ENCODE measurements at places on chromosomes 7 and 10. TPM values are rescaled to one million over a fixed set of nuclear protein-coding genes. Genes with fewer than 3 reads are reported as not detected.
A peak's percentile ranks its signal among the peaks of the same experiment; 100 is the strongest.

DNA sequence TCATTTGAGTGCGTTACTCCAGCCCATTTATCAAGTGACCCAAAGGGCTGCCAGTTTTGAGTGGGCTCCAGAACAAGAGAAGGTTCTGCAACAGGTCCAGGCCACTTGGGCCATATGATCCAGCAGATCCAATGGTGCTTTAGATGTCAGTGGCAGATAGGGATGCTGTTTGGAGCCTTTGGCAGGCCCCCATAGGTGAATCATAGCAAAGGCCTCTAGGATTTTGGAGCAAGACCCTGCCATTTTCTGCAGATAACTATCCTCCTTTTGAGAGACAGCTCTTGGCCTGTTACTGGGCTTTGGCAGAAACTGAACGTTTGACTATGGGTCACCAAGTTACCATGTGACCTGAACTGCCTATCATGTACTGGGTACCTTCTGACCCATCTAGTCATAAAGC, 358.8 kb upstream of the SEMA3C start:
- no peaks in the 10 kb centered on the region for H3K27me3 ChIP-seq
- DNase-seq: no peak
- no peak overlapping the region for H3K27ac ChIP-seq
- H3K4me3 ChIP-seq: no peak overlapping the region
- no peaks in the 10 kb centered on the region for H3K36me3 ChIP-seq

GRCh38 chr10:106931159-106931852, 233.2 kb downstream of the SORCS1 start:
- no peak for DNase-seq
- no peak overlapping the region for H3K4me3 ChIP-seq
- no peaks in the 10 kb centered on the region for H3K27me3 ChIP-seq
- no peak overlapping the region for H3K27ac ChIP-seq
- no peaks in the 10 kb centered on the region for H3K36me3 ChIP-seq

- no peaks in the 10 kb centered on the region for H3K36me3 ChIP-seq
- H3K27ac ChIP-seq: no peak overlapping the region
- H3K4me1 ChIP-seq: no peaks in the 10 kb centered on the region
- H3K27me3 ChIP-seq: no peaks in the 10 kb centered on the region
Measured at GRCh38 chr7:81604808-81605174, 165.1 kb downstream of the HGF start.

DNA sequence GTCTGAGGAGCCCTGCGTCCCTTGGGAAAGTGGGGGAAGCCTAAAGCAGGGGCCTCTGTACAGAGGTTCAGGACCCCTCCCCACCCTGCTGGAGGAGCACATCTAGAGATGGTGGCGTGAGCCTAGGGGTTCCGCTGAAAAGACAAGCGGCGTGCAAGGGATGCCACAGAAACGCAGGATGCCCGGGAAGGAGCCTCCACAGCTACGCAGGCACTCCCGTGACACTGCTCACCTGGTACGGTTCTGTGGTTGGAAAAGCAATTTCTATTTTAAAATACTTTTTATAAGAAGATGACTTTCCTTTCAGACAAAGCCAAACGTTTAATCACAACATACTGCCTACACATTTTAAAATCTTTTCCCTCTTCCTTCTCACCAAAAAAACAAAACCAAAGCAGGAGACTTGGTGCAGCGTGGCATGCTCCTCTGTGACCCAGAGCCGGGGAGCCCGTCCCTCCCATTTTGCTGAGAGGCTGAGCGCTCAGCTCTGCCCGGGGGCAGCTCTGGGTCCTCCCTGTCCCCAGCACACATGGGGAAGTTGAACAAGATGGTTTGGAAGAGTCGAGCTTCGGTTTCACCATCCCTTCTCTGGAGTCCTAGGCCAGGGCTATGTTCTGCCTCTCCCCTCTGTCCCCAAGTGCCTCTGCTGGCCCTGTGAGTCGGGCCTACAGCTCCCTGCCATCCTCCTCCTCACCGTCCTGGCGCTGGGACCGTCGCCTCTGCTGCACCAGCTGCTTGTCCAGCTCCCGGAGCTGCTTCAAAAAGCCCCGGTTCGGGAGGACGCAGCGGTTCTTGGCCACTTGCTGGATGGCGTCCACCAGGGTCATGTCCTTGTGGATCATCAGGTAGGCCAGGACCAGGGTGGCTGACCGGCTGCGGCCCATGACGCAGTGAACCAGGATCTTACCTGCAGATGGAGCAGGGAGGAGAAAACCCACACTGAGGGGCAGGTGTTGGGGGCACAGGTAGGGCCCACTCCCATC, 74.0 kb upstream of the SAMD8 start:
- H3K4me3 ChIP-seq: no peak overlapping the region
- no peak overlapping the region for H3K27ac ChIP-seq
- no peaks in the 10 kb centered on the region for H3K36me3 ChIP-seq

The HSPA12A gene
- total RNA-seq: 11.5 TPM

The NKX2-3 gene
- total RNA-seq: not detected

GRCh38 chr7:151767557-151767956, 109.4 kb downstream of the PRKAG2 start:
- H3K4me1 ChIP-seq: no peaks in the 10 kb centered on the region
- H3K36me3 ChIP-seq: no peaks in the 10 kb centered on the region
- no peaks in the 10 kb centered on the region for H3K27me3 ChIP-seq

The URGCP gene
- 30.9 TPM for total RNA-seq

The PNLIPRP2 gene
- total RNA-seq: not detected

The THSD7A gene
- total RNA-seq: 0.85 TPM

DNA sequence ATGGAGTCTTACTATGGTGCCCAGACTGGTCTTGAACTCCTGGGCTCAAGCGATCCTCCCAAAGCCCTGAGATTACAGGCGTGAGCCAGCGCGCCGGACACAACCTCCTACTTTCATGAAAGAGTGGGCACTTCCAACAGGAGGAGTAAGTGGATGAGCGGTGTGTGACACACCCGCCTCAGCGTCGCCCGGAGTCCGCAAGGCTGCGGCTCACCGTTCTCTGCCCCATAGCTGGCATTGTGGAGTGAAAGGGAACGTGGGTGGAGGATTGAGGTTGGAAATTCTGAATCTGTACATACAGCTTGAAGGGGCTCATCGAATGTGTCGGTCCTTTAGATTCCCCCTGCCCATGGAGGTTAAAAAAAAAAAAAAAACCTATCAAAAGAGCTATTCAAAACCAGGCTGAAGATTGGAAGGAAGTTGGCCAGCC, 524 bp upstream of the PRXL2A start:
- peak overlapping the region; percentile 69 for H3K4me3 ChIP-seq
- H3K27ac ChIP-seq: peak overlapping the region; percentile 81
- no peak for DNase-seq
- no peaks in the 10 kb centered on the region for H3K4me1 ChIP-seq
- H3K27me3 ChIP-seq: no peaks in the 10 kb centered on the region
